ENCODE measurements at places on chromosomes 13 and 19.
A peak's percentile ranks its signal among the peaks of the same experiment; 100 is the strongest.

GRCh38 chr19:42152910-42153671, 20.8 kb upstream of the POU2F2 start:
- DNase-seq: no peak

DNA sequence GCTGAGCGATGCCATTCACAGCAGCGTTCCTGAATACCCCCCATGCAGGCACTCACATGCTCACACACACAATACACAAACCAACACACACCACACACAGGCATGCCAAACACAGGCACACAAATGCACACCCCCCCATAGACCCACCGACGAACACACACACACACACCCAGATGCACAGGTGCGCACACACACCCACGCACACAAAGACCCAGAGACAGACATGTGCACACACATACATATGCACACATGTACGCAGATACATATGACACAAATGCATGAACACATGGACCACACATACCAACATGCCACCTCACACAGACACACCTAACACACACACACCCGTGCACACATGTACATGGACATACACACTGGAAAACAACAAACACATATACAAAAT, 7.0 kb upstream of the CSNK1G2 start:
- no peak for DNase-seq

DNA sequence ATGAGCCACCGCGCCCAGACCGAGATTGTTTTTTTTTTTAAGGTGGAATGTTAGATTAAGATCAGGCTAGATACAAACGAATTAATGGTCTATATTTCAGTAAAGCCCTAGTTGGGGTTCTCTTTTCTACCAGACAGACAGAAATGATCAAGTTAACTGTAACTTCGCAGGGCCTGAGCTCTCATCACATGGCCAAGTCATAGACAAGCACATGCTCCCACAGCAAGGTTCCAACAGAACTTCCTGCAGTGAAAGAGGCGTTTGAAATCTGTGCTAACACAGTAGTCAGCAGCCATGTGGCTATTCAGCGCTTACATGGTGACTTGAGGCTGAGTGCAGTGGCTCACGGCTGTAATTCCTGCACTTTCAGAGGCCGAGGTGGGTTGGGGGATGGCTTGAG, 34.7 kb upstream of the SEMA6B start:
- DNase-seq: no peak

GRCh38 chr13:30496147-30496546, 30.4 kb upstream of the HMGB1 start:
- no peak for DNase-seq

GRCh38 chr13:74485757-74486156, 351.6 kb upstream of the KLF12 start:
- DNase-seq: no peak

DNA sequence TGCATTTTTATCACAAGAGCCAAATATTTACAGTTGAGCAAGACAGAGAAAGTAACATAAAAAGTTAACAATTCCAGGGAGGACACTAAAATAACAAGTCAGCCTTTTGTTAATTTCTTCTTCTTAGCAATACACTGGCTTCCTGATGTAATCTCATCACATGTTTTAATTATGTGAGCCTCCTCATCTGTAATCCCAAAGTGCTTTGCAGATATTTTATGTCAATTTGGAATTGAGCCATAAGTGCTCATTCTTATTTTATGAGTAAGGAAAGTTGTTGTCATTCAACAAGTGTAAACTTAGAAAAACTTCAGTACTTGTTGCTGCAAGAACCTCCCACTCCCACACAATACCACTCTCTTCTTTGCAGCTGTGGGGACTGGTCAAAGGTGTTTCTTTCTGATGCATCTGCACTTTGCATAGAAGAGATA, 223.6 kb downstream of the GPC6 start:
- DNase-seq: peak; percentile 25

- DNase-seq: peak; percentile 66
These were observed 1704.7 kb downstream of the SLITRK5 start for GRCh38 chr13:89375839-89376238.

DNA sequence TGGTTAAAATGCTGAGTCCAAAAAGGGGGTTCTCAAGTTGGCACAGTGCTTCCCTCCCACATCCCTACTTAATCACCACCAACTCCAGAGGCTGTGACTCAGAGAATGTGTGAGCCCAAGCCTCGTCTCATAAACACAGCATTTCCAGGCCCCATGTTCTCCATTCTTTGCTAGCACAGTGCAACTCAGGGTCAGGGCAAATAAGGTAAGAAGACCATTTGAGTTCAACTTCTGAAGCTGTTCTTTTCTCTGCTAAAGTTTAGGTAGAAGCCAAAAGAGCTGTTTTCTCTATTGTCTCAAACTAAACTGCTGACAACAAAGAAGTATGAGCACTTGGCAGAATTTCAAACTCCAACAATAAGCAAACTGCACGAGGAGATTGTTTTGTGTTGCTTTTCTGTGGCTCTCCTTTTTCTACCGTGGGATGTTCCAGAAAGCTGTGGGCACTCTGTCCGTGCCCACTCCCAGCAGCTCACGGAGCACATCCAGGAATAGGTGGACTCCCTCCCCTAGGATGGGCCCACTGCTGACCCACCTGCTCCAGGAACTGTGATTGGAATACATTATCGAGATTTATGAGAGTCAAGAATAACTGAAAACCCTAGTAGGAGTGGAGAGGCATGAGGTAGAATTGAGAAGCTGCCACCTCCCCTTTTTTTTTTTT, 494.3 kb downstream of the COG6 start:
- DNase-seq: peak; percentile 64

DNA sequence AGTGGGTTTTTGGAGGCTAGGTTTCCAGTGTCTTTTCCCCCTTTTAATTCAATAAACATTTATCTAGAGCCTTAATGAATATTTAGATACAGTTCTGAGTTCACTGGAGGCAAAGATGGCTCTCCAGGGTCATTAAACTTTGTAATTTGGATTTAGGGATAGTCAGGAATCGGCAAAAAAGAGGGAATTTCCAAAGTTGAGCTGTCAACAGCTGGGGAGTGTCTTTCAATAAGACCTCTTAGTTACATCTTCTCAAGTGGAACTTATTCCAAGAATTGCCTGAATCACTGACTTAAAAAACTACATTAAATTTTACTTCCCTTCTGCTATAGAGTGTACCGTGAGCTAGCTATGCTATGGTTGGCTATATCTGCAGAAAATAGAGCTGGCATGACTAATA, 2.0 kb downstream of the LRCH1 start:
- DNase-seq: no peak

DNA sequence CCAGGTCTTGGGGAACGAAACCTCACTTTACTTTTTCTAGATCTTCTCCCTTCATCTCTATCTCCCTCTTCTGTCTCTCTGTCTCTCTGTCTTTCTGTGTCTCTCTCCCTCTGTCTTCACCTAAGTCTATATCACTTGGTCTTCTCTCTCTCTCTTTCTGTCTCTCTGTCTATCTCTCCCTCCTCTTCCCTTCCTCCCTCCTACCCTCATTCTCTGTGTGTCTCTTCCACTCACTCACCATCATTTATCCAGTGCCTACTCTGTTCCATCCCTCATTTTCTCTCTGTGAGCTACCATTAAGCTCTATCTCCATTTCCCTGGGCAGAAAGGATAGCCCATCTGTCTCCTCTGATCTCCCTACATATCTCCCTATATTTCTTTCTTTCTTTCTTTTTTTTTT, 32.2 kb upstream of the FBL start:
- DNase-seq: no peak

DNA sequence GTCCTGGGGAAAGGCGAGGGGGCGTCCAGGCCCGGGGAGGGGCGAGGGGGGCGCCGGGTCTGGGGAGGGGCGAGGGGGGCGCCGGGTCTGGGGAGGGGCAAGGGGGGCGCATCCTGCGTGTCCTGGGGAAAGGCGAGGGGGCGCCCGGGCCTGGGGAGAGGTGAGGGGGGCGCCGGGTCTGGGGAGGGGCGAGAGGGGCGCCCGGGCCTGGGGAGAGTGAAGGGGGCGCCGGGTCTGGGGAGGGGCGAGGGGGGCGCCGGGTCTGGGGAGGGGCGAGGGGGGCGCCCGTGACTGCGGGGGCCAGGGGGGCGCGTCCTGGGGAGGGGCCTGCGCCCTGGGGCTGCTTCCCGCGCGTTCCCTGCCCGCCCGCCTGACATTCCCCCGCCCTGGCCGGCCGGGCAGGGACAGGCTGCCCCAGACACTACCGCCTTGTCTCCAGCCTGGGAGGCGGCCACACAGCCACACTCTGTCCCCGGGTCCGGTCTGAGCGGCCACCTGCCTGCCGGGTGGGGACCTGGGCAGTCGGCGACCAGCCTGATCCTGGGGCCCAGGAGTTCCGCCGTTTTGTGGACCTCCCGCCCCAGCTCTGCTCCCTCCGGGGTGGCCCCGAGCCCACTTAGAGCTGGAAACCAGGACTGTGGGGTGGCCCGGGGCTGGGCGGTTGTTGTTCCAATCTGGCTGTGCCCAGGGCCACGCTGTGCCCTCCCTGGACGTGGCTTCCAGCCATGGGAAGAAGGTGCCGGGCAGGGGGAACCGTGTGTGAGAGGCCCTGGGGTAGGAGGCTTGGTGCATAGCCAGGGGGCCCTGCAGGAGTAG, 11.8 kb downstream of the PALM start:
- DNase-seq: no peak

DNA sequence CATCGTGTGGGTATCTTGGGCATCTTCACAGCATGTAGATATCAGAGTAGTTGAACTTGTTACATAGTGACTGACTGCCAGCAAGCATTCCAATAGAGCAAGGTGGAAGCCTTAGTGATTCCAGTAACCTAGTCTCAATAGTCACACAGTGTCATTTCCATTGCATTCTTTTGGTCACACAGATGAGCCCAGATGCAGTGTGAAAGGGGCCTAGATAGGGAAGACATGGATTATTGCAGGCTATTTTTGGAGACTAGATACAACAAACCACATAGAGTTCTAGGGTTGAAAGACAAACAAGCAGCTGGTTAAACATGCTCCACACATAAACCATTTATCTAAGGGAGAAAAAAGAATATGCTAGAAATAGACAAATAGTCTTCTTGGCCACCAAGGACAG, 553.5 kb downstream of the DCT start:
- peak; percentile 12 for DNase-seq

GRCh38 chr19:39940221-39940833, 5.9 kb upstream of the FCGBP start:
- no peak for DNase-seq

DNA sequence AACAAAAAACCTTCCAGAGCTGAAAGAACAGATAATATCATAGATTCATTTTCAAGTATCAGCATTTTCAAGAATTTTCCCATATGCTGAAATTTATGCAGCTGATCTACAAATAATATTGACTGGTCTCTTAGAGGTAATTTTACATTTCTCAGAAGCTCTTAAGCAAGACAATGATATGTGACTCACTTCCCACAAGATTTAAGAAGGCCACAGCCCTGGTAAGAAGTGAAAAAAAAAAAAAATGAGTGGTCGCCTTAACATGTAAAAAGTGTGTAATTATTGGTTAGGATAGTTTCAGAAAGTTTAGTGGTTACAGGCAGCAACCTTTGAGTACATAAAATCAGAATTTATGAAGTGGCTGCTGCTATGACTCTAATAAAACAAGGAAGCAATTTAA, 54.5 kb downstream of the NUFIP1 start:
- DNase-seq: peak; percentile 56

All from fibroblast of skin of back (primary cell).